ENCODE measurements at places on chromosomes 5 and 9.

GRCh38 chr9:132909311-132909710 is 30.6 kb downstream of the SPACA9 start:
- no peak for DNase-seq

GRCh38 chr9:18163146-18163545 is 310.8 kb upstream of the ADAMTSL1 start:
- no peak for DNase-seq

GRCh38 chr9:33289496-33289895 is 820 bp upstream of the NFX1 start:
- no peak for DNase-seq

DNA sequence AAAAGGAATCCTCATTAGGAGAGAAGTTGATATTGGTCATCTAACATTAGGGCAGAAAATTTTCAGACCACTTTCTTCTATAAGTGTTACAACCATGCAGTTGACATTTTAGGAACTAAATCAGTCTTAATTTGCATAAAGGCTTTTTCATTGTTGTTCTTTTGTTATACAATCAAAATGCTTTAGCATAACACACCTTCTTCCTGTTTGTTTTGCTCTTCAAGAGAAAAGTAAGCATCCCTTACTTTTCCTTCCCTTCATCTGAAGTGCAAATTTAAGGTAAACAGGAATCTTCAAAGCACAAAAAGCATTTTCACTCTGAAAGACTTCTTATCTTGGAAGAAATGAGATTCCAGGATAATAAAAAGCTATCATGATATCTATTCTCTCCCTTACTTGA is 273.6 kb downstream of the PTPRD start:
- no peak for DNase-seq

GRCh38 chr5:61652916-61653315 is 320.9 kb downstream of the ZSWIM6 start:
- no peak for DNase-seq

DNA sequence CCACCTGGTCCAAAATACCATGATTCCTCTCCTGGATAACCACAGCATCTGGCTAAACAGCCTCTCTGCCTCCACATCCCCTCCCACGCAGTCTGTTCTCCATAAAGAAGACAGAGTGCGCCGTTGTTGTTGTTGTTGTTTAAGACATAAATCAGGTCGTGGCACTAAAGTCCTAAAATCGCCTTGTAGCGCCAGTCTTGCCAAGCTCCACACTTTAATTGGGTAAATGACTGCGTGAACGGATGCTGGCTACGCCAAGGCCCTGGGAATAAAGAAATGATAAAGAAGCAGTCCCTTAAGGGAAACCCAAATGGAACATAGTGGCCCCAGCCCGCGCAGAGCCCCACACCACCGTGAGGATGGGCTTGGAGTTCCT is 364 bp upstream of the SFXN1 start:
- no peak for DNase-seq

GRCh38 chr5:37615184-37615583 is 224.7 kb downstream of the GDNF start:
- DNase-seq, result no peak

GRCh38 chr5:107631805-107632362 is 38.9 kb downstream of the EFNA5 start:
- no peak for DNase-seq

DNA sequence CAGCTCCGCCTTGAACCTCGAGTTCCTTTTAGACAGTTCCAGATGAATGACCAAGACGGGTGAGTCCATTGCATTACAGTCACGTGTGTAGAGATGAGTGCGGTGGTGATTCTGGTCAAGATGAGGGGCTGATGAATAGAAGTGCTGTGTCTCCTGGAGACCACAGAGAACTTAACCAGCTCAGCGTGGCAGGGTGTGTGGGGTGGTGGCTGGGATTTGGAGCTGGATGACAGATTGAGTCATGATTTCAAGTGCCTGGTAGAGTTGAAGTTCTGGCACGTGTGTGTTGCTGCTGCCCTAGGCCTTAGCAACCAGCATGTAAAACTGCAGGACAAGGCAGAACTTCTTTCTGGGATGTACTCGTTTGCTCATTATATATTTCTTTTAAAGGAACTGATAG is 53.3 kb downstream of the PRRC2B start:
- DNase-seq, result no peak

- DNase-seq, result no peak
Observed at GRCh38 chr9:19373527-19373926, 6.5 kb downstream of the RPS6 start.

GRCh38 chr5:79771387-79771786 is 81.8 kb downstream of the CMYA5 start:
- DNase-seq, result no peak

- DNase-seq, result no peak
Observed at GRCh38 chr5:133319244-133319643, 267.4 kb downstream of the HSPA4 start.

- DNase-seq, result no peak
Observed at GRCh38 chr9:89277454-89277853, 33.5 kb upstream of the CKS2 start.

DNA sequence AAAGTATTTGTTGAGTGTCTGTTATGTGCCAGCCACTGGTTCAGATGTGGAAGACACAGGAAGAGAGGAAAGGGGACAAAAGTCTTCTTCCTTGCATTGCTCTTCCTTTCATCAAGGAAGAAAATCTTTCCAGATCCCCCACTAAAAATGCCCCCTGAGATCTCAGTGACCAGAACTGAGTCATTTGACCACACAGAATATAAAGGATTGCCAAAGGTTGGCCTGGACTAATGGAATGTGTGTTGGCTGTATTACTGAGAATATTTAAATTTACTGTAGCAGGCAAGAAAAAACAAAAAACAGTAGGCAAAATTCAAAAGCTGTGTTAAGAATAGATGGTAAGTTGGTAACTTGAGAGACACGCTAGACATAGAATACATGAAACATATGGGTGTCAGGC is 10.0 kb upstream of the SEPTIN8 start:
- no peak for DNase-seq

DNA sequence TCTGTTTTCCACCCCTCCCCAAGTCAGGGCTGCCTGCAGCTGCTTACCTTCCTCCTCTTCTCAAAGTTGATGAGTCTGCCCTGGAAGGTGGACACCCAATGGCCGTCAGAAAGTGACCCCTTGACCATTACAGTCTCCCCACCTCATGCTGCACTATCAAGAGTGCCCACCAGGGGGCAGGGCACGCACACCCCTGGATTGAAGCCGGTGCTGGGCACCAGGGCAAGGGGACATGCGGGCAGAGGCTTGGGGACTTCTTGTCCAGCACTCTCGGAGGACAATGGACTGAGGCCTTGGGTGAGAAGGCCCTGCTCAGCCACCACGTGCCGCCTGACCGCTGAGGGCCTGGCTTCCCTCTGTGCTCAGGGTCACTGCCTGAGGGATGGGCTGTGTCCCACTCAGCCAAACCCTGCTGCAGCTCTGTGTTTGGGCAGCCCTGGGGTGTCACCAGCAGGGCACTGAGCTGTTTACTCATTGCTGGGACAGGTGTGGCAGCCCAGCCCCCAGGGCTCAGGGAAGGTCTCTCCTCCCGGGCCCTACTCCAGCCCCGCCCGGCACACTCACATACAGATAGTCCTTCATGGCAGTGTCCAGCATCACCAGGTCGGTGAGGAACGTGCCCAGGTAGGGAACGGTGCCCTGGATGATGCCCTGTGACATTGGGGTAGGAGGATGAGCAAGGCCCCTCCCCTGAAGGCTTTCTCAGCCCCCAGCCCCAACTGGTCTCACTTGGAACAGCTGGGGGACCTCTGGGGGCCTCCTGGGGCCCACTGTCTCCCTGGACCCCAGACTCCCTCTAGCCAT is 17.7 kb downstream of the RALGDS start:
- peak; percentile 83 for DNase-seq

DNA sequence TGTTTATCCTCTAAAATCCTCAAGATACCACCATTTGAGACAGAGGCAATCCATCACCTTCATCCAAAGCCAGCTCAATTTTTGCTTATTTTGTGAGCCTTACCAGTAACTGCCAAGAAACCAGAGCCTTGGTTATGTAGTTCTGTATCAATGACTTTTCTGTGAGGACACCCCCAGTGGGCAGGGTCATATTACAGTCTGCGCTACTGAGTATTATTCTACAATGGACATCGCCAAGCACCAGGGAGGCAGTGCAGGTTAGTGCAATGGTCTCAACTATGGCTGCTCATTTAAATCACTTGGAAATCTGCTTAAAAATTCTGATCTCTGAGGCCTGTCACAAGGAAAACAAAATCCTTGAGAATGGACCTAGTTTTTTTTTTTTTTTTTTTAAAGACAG is 90.5 kb upstream of the NIPAL4 start:
- no peak for DNase-seq

DNA sequence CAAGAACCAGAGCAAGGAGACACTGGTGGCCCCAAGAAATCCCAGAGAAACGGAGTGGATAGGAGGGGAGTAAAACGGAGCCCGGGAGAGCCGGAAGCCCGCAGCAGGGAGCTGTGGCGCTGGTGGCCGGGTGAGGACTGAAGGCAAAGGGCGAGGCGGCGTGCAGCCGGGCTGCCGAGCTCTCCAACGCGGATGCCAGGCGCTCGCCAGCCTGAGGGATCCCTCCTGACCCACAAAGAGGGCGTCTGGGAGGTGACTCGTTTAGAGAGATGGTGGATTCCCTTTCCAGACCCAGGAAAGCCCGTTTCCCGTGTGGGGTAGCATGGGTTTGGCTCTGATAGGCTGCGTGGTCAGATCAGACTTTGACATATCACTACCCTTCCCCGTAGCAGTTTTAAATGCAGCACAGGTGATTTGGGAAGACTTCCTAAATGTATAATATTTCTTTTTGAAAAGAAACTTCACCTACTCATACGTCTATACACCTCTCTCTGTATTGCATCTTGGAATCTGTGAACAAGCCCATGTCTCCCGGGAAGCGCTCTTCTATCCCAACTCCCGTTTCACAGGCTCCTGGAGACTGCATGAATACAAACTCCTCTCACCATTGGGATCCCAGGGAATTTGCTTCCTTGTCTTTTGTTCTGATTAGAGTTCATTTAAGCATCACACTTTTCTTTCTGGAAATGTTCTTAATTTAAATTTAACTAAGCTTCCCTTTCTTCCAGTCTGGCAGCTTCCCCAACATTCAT is 158.1 kb downstream of the C9orf152 start:
- DNase-seq, result no peak

GRCh38 chr5:40570408-40571129 is 109.1 kb upstream of the PTGER4 start:
- peak; percentile 13 for DNase-seq

GRCh38 chr5:128708841-128709240 is 170.8 kb upstream of the FBN2 start:
- DNase-seq, result no peak

DNA sequence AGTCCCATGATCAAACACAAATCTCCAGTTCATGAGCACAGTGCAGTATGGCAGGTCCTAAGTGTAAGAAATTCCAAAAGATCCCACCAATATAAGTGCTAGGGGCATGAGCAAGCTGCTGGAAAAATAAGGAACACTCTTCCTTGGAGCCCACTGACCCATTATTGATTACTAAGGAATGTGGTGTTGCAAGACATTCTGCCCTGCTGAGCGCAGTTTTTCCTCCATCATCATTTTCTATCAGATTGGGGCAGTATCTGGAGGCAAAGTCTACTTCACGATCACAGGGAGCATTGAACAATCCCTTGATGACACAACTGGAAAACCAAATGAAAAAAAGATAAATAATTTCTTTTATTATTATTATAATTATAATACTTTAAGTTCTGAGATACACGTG is 129.2 kb downstream of the UGCG start:
- no peak for DNase-seq

DNA sequence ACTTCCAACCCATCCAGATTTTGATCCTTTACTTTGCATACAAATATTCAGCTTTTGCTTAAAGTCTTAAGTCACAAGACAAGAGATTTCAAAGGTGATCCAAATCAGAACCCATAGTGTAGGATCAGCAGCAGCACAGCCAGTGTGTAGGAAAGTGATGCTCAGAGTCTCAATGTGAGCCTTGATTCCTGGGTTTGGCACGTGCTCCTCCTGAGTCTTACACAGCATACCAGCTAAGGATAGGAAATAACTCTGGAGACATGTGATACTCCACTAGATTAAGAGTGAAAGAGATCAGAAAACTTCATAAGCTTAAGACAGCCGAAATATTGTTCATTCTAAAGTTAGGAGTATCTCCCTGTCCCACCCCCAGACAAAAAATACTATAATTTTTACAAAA is 344.9 kb downstream of the SEMA5A start:
- DNase-seq, result no peak

DNA sequence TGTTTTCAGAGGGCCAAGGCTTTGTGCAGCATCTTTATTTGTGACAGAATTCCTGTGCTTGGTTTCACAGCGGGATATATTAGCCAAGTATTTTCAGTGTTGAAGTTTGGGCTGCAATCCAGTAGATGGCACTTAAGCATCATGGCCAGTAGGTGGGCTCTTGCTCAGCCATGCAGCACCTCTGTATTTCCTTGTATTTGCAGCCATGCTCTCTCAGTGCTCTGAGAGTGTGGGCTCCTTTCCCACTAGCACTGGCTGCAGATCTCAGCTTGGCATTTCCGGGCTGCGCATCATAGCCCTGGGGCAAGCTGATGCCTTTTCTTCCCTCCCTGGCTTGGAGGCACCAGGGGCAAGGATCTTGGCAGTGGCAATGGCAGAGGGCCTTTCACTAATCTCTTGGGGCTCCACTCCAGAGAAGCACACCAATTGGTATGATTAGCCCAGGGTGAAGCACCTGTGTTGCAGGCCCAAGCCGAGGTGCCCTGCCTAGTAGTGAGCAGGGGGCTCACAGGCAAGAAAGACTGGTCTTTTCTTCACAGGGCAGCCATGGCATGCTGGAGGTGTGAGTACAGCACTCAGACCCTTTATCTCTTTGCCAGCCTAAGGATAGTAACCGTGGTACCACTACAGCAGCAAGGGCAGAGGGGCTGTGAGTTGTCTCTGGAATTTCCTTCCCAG is 48.3 kb downstream of the SLCO6A1 start:
- no peak for DNase-seq

DNA sequence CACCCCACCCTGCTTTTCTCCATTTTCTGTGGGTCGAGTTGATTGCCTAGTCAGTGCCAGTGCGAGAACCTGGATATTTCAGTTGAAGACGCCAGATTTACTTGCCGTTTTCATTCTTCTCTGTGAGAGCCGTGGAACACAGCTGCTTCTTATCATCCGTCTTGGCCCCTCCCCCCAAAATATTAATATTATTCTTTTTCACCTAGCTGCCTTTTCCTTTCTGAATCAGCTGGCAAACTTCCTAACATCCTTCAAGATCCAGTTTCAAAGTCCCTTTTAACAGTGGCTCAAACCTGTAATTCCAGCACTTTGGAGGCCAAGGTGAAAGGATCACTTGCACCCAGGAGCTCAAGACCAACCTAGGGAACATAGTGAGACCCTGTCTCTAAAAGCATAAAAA is 117.1 kb upstream of the RASA1 start:
- no peak for DNase-seq

GRCh38 chr9:114115654-114116125 is 16.6 kb upstream of the KIF12 start:
- DNase-seq, result no peak

DNA sequence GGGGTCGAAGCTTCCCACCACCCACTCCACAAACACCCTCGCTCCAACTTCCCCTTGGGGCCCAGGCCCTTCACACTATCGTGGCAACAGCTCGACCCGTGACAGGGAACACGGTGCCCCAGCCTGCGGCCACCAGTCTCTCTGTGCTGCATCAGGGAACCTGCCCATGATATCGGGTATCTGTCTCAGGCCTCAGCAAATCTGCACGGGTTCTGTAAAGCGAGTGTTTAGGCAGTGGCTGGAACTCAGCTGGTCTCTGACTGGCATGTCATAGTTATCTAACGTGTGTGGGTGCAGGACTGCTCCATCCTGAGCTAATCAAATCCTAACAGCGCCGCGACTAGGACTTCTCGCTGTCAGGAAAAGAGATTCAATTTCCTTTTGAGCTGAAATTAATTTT is 42.9 kb downstream of the DBH start:
- no peak for DNase-seq

GRCh38 chr5:3265131-3265885 is 330.3 kb upstream of the IRX1 start:
- DNase-seq, result no peak
